Cardiac fibroblast (primary cell): ENCODE measurements at places on chromosomes 5 and 9.

DNA sequence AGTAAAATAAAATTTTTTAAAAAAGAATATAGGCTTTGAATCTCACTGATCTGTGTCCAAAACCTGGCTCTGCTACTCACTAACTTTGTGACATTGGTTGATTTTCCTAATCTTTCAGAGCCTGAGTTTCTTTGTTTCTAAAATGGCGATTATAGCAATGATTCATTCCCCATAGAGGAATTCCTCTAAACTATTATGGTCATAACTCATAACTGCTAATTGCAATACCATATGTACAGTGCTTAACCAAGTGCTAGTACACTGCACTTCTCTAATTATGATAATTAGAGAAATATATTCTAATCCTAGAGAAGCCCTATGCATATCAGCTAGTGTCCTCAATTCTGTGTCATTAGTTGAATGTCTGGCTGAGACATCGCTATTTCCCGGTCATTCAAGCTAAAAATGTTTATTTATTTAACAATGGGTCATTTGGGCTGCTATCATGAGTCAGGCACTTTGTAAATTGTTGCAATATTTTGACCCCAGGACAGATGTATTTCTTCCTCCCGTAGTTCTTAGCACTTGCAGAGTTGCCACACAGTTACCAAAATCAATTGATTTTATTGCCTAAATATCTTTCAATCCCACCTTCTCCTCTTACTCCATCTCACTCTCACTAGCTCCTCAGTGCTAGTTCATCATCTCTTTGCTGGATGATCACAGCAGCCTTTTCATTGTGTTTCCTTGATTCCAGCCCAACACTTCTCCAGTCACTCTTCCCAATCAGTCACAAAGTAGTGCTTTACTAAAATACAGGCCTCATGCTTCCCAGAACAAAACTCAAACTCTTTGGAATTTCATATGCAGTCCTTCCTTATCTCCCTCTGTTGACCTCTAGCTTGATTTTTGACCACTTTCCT is 200.9 kb upstream of the PAPPA start:
- DNase-seq, result peak; percentile 46

- no peak for DNase-seq
These were observed 8.8 kb downstream of the CSNK1G3 start for GRCh38 chr5:123520677-123521247.

- DNase-seq, result peak; percentile 21
These were observed 428.4 kb downstream of the KDM4C start for GRCh38 chr9:7186175-7186574.

DNA sequence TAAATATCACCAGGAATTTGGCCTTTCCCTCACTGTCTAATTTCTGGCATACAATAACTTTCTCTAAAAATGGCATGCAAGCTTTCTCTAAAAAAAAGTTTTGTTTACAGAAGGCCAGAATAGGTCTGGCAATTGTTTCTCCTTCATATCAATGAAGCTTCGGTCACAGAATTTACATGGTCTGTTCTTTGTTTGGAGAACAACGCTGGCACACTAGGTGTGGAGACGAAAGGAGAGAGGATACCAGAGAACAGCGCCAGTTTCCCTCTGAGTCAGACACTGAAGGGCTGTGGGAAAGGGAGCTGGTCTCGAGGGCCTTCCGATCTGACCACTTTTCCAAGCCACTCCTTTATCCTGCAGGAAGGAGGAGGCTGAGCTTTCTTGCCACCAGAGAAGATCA is 60.1 kb upstream of the ITGA1 start:
- DNase-seq, result peak; percentile 87

- DNase-seq, result no peak
These were observed 152.4 kb upstream of the RAPGEF1 start for GRCh38 chr9:131892162-131892707.

DNA sequence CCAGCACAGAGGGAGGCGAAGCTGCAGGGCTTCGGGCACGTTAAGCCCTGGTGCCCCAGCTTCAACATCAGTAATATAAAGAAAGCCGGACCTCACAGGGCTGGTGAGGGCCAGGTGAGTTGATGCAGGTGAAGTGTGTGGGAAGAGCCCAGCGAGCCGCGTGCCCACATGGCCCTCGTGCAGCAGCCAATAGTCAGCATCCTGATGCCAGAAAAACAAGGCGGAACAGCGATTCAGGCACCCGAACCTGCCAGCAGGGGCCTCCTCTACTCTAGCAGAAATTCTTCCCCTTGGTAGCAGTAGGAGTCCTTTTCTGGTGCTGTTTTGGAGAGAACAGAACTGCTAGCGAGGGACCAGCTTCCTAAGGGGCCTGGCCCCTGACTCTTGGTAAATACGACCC is 7.8 kb downstream of the MED10 start:
- no peak for DNase-seq

DNA sequence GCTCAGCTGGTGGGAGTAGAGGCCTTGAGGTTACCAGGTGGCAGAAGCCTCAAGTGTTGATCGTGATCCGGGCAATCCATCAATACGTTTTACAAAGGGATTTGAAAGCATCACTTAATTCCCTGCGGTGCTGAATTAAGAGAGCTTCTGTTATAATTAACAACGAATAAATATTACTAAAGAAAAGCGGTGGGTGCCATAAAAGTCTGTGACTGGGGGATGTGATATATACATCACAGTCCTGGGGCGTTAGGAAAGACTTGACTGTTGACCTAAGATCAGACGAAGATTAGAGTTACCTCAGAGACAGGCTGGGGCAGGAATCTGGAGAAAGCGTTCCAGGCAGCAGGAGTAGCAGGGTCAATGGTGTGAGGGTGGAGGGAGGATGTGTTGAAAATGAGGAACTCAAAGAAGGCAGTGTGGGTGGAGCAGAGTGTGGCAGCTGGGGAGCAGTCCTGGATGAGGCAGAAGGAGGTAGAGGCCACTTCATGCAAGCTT is 6.7 kb upstream of the C5orf63 start:
- DNase-seq, result no peak

DNA sequence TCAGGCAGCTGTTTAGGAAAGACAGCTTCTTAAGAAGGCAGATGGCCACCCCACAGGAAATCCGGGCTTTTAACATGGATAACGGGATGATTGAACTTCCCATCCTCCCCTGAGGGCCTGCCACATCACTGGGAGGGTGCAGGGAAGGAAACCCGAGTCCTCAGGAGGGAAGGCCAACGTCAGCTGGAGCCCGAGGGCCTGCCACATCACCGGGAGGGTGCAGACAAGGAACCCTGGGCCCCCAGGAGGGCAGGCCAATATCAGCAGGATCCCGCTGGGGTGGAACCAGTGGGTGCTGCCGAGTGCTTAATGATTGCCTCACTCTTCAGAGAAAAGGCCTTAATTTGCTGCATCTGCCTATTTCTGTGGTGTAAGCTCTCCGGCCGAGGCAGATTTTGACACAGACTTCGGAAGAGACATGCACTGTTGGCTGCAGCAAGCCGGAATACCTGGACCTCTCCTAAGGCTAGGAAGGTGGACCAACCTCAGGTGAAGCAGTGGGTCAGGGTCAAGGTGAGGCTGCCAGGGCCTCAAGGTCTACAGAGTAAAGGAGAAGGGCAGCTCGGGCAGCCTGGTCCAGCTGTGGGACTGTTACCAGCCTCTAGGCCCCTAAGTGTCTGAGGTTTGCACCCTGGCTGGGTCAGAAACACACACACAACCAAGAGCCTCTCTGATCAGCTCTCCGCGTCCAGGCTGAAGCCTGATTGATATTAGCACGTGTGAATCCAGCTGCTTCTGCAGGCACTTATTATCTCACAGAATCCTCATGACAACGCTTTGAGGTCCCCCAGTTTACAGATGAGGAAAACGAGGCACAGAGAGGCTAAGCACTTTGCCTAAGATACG is 14.8 kb upstream of the COL5A1 start:
- peak; percentile 31 for DNase-seq

DNA sequence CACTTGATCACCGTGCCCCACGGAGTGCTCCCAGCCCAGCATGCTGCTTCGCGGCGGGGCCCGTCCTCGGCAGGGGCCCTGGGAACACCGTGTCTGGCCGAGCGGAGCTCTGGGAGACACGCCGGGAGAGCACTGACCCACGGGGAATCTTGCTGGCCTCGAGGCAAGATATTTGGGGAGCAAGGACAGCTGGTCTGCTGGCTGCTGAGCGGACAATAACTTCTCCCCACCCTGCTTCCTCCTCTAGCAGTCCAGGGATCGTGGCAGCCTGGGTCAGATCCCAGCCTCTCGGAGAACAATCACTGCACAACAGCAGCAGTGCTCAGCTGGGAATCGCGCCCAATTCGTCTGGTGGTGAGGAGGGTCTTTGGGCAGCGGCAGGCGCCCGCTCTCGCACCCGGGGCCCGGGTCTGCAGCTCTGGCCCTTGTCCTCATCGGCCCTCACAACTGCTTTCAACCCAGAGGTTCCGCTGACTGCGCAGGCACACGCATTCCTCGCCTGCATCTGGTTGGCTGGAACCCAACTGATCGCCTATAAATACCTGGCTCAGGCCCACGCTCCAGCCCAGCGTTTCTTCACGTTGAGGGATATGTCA is 43.4 kb downstream of the DBH start:
- no peak for DNase-seq

DNA sequence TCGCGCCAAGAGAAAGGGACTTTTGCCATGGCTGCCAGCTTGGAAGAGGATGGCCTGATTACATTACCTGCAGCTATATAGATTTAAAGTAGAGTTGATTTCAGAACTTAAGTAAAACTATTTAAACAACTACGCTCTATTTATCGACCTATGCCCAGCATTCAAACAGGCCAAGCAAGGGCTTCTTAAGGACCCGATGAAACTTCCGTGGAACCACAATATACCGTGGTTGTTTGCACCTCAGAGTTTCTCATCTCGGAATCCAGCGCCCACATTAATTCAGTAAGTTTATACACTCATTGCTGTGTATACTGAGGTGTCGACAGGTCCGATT is 505 bp upstream of the CDC14B start:
- DNase-seq, result no peak

- DNase-seq, result no peak
These were observed 16.6 kb upstream of the HMGCR start for GRCh38 chr5:75320371-75320770.

DNA sequence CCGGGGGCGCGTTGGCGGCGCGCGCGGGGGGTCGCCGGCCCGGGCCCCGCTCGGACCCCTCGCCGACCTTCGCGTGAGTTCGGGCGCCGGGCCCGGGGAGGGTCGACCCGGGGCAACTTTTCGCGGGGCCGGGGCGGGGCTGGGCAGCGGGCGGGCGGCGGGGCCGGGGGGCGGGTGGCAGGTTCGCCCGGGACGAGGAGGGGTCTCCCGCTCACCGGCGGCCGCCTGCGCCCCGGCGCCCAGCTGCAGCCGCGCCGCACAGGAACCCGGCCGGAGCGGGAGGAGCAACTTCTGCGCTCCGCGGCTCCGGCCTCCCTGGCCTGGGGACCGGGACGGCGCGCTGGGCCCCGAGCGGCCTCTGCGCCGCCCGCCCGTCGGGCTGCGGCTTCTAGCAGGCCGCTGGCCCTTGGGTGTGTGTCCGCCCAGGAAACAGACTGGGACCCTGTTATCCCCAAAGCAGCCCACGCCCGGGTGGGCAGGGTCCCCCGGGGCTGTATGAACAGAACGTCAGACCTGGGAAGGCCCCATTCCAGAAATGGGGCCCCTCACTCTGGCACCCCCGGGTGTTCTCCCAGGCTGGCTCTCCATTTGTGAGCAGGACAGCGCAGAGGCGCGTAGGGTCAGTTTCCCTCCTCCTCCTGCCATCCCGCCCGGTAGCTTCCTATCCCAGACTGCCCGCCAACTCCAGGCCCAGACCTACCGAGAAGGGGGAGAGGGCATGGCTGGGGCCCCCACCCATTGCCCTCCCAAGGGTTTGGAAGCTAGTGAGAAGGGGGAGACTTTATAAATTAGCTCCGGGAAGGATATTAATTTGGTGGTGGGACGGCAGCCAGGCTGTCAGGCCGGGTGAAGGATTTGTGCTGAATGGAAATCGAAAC is 708 bp downstream of the RXRA start:
- DNase-seq, result peak; percentile 52

DNA sequence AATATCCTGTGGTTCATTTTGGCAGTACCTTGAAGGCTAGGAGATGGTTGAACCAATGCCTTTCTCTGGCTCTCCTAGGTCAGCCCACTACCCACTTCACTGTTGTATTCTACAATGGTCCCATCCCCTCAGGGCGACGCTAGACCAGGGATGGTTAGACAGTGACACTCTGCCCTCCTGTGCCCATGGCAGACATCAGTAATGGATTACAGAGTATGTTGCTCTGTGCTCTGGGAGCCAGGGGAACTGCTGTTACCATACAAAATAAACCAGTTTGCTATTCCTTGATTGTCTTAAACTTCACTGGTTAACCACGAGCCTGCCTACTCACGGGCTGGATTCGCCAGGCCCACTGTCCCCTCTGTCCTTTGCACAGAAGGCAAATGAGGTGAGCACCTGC is 33.7 kb downstream of the NCS1 start:
- DNase-seq, result no peak

DNA sequence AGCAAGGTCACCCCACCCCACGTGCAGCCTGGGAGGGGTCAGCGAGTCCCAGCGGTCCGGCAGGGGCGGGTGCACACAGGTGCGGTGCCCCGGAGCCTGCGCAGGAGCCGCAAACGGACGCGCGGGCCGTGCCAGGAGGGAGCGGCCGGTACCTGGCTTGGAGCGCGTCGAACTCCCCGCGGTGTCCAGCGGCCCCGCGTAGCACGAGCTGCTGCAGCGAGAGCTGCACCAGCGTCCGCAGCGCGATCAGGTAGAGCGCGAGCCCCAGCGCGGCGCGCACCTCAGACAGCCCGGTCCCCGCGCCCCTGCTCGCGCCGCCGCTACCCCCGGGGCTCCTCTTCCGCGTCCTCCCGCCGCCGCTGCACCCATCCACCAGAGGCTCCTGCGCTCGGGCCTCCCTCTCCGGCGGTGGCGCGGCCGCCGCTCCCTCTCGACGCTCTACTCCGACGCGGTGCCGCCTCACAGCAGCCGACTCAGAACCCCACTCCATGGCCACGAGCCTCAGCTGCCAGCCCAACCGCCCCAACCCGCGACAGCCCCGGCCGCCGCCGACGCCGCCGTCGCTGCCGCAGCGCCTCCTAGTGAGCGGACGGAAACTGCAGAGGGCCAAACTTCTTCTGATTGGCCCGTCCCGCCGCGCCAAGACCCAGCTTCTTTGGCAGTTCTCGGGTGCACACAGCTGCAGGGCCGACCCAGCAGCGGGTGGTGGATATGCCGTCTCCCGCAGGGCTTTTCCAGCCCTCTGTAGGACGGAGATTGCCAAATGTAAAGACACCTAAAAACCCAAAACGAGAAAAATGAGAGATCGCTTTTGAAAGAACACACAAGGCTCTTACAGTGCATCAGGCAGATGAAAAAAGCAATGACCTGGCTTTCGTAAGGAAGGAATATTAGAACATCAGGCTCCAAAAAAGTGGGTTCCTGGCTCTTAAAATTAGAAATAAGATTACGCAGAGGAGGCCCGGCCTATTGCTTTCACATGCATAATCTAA is at the start of gene ERMP1:
TSS of gene ERMP1 (minus strand) at position 580 of the 992 bp plus-strand sequence. CDS start at position 490, 90 bp downstream.
- peak; percentile 85 for DNase-seq

GRCh38 chr9:21795483-21795882 is 7.0 kb upstream of the MTAP start:
- DNase-seq, result no peak

GRCh38 chr9:93115486-93116071 is 18.5 kb downstream of the NINJ1 start:
- DNase-seq, result no peak

GRCh38 chr9:105683688-105684275 is 10.6 kb upstream of the TMEM38B start:
- no peak for DNase-seq

- DNase-seq, result no peak
These were observed 1.9 kb upstream of the PPP2CA start for GRCh38 chr5:134227776-134228175.

GRCh38 chr9:121902461-121903135 is 190.5 kb downstream of the TTLL11 start:
- peak; percentile 94 for DNase-seq
